ENCODE measurements at places on chromosomes 7 and 10.

- no peak for DNase-seq
Observed at GRCh38 chr10:19904202-19904661, 88.0 kb downstream of the PLXDC2 start.

- no peak for DNase-seq
Observed at GRCh38 chr7:156448918-156449317, 191.7 kb upstream of the RNF32 start.

- no peak for DNase-seq
Observed at GRCh38 chr10:43890124-43890523, 241.4 kb upstream of the ZNF32 start.

- DNase-seq = no peak
Observed at GRCh38 chr7:130367836-130368746, 12.2 kb upstream of the CPA1 start.

GRCh38 chr10:101066146-101066895 is 4.5 kb downstream of the KAZALD1 start:
- DNase-seq = no peak

DNA sequence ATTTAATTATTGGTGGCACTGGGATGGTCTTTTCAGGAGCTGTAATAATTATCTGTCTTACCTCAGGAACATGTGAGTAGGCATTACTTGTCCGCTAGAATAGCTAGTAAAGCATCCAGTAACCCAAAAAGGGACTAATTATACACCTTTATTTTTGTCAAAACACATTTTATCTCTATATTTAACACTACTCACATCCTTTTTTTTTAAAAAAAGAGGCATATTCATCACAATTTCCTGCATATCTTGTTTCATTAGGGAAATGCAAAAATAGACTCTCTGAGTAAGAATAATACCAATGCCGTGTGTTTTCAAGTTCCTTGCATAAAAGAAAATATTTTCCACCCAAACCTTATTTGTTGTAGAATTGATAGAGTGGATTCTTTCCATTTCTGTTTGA is 99.5 kb downstream of the VTI1A start:
- no peak for DNase-seq

DNA sequence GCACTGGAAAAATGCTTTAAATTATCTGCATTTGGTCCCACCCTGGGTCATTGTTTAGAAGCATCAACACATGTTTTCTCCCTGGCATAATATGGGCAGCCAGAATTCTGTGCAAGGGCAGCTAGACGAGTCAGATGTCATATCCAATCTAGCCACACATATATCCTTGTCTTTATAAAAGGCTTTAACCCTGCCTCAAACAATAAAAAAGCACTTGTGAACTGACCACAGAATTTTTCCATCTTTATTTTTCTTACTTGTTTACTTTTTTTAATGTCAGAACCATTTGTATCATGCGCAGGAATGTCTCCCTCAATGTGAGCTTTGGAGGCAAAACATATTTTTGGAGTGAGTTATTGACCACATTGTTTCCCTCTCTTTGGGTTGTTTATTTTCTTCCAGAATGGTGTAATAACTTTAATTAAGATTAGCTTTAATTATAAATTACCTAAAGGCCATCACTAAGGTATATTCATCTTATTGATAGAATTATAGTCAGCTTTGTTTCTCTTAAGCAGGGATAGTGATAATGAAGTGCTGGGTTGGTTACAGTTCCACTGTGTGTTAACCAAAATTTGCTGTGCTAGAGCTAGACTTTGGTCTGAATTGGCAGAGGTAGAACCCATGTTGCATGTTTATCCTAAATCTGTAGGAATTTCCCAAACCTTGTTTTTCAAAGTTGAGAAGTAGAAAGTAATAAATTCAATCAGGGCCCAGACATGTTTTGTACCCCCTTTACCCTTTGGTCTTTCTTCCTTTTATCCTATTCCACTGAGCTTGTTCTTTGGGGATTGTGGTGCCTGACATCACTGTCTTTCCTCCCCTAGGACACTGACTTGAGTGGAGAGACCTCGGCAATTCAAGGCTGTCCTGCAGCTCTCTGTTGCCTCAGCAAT is 1078.4 kb downstream of the KCNMA1 start:
- no peak for DNase-seq

GRCh38 chr10:124657806-124658205 is 86.4 kb downstream of the FAM53B start:
- DNase-seq = no peak

All from stimulated activated CD8-positive, alpha-beta memory T cell treated with anti-CD3 and anti-CD28 coated beads, Interleukin-7, amount 100 ng/mL, for 48 hours (primary cell).